ENCODE measurements at places on chromosomes 11 and 22. TPM values are rescaled to one million over a fixed set of nuclear protein-coding genes. Genes with fewer than 3 reads are reported as not detected.

Gene ARHGAP20
- 23.0 TPM for total RNA-seq

Gene APOBEC3B
- total RNA-seq: 1.8 TPM

Gene TYMP
- 9.5 TPM for total RNA-seq

Gene GPHA2
- total RNA-seq: not detected

Gene AIFM3
- 0.53 TPM for total RNA-seq

Gene SERHL2
- total RNA-seq: 4.0 TPM

Gene OR5B12
- 0.69 TPM for total RNA-seq

Gene CD44
- total RNA-seq: 225 TPM

Gene PIWIL4
- 6.9 TPM for total RNA-seq

Gene OR56A1
- 0.05 TPM for total RNA-seq

Gene RAC2
- 3.2 TPM for total RNA-seq

Gene CDPF1
- total RNA-seq: 9.0 TPM

Gene GSTT2B
- total RNA-seq: 2.1 TPM

Gene TPBGL
- total RNA-seq: not detected

Gene SLC1A2
- total RNA-seq: 17.9 TPM
